ENCODE measurements at places on chromosomes 2 and 18. TPM values are rescaled to one million over a fixed set of nuclear protein-coding genes. Genes with fewer than 3 reads are reported as not detected.

WIPF1 gene
- total RNA-seq = 8.1 TPM

CFAP65 gene
- not detected for total RNA-seq

GAL3ST2 gene
- total RNA-seq = not detected

CCL20 gene
- 0.65 TPM for total RNA-seq

Measured in epithelial cell of umbilical artery (primary cell).